ENCODE measurements at places on chromosomes 6 and 20.

GRCh38 chr6:109516929-109517328, 33.9 kb upstream of the ZBTB24 start:
- no peak for DNase-seq

- no peak for DNase-seq
Observed at GRCh38 chr20:62918147-62918546, 8.2 kb downstream of the DIDO1 start.

DNA sequence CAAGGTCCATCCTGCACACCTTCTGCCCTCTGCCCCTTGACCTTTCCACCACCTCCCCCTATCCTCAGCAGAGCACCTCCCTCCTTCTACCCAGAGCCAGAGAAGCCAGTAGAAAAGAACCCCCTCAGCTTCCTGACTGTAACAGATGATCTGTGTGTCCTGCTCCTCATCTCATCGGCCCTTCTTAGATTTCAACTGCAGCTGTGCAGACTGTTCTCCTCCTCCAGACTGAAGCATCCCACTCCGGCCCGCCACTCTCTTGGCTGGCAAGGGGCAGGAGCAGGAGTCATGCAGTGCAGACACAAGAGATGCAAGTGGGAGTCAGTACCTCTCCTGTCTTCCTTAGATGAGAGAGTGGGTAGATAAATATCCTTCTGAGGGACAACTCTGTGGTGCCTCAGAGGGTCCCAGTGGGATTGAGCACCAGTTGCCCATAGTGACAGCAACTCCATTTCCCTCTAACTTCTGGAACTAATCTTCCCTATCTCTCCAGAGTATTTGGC, 163.5 kb upstream of the MLN start:
- no peak for DNase-seq

GRCh38 chr20:6583134-6583738, 184.2 kb upstream of the BMP2 start:
- DNase-seq, result no peak

DNA sequence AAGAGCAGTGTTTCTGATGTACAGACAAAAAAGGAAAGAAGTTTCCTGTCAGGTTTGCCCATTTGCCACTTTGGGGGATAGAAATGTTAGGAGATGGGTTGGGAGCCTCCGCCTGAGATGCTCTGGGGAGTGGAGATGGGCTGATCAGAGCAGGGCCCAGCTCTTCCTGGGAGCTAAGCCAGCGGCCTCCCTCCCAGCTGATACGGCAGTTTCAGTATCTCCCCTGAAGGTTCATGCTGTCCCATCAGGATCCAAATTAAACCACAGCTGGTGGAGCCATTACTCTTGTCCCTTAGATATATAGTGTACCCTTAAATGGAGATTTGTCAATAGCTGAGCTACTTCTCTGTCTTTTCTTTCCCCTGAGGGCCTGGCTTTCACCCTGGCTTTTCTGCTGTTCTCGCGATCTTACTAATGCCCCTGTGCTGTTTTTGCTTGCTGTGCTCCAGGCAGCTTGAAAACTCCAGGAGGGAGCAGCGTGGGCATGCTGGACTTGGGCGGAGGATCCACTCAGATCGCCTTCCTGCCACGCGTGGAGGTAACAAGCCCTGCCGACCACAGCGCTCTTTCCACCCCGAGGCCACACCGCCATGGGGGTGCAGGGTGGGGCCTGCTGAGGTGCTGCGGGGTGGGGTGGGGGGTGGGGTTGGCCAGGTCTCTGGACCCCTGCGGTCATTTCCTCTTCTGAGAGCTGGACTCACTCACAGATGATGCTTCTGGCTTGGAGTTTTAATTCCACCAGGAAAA, 20.9 kb downstream of the ENTPD6 start:
- DNase-seq, result no peak

DNA sequence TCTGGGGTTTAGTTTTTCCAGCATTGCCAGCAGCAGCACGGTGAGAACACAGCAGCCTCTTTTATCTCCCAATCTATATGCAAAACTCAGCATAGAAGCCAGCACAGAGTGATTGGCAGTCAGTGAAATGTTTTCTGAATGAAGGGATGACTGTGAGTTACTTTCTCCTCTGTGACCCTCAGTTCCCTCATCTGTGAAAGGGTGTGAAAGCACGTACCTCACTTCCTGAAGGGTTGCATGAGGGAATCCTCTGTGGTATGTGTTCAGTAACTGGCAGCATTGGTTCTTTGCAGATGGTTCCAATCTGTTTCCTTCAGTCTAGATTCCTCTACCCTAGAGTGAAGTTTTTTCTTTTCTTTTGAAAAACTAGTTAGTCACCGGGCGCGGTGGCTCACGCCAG, 40.0 kb downstream of the EFCAB8 start:
- no peak for DNase-seq

- no peak for DNase-seq
Observed at GRCh38 chr20:4781637-4782377, 60.1 kb downstream of the PRND start.

DNA sequence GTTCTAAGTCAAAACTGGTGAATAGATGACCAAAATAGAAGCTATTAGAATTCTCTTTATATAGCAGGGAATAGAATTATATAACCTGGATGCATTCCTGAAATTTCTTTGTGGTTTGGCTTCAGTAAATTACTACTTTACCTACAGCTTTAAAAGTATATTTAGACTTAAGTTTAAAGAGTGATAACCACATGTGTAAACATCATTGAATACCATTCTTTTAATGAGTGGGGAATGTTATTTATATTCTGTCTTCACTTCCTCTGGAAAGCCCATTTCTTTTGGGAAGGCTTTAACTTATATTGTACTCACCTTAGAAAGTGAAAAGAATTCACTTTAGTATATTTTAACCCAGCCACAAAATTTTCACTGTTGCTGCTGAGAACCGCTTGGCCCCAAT, 39.1 kb downstream of the PLEKHG1 start:
- DNase-seq, result no peak

- no peak for DNase-seq
Observed at GRCh38 chr20:47618479-47618878, 116.8 kb downstream of the NCOA3 start.

- no peak for DNase-seq
Observed at GRCh38 chr20:199996-200395, 10.5 kb upstream of the DEFB128 start.

GRCh38 chr20:25117990-25118389, 36.0 kb upstream of the VSX1 start:
- no peak for DNase-seq

- DNase-seq, result peak; percentile 27
Observed at GRCh38 chr6:31270788-31271640, 878 bp downstream of the HLA-C start.

GRCh38 chr6:131602781-131603312, 25.2 kb downstream of the MED23 start:
- DNase-seq, result no peak

DNA sequence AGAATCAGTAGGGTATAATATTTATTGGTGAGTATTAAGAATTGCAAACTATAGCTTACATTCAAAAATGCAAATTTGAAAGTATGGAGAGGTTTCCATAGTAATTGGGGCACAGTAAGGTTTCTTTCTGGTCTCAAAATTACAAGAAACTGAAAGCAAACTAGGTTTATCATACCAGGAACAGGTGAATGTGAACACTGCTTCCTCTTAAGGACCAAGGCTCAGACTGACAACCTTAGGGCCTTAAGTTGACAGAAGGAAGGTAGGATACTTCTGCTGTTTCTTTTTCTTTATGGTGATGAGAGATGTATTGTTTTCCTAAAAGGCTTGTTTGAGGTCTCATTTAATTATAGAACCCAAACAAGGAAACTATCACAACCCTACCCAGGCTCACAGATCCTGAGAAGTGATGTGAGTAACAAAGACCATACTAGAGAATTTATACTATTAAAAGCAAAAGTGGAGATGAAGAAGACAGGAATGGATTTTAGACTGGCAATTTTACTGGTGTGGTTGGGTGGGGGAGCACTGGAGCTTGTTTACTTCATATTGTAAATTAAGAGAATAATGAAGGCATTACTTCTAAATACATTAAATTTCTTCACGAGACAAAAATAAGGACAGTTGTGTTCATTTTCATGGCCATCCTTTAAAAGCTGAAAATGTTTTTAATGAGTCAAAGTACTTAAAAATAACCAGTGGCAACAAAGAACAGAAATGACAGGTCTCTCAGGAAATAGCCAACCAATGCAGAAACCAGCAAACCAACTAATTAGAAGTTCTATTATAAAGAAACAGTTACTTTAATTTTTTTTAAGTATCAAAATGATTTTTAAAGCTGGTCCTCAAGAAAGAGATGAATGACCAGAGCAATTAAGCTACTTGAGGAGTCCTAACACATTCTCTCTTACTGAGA, 21.3 kb downstream of the STAU1 start:
- DNase-seq, result no peak

GRCh38 chr20:14518648-14519047, 181.2 kb upstream of the FLRT3 start:
- DNase-seq, result no peak

- DNase-seq, result no peak
Observed at GRCh38 chr20:40875116-40876085, 153.2 kb upstream of the TOP1 start.

All from activated T-helper 1 cell treated with Interleukin-2 at 50 U/mL for 16 hours (primary cell).